ENCODE measurements at places on chromosomes 2 and 18. TPM values are rescaled to one million over a fixed set of nuclear protein-coding genes. Genes with fewer than 3 reads are reported as not detected.

The ST6GAL2 gene
- 25.7 TPM for total RNA-seq

DNA sequence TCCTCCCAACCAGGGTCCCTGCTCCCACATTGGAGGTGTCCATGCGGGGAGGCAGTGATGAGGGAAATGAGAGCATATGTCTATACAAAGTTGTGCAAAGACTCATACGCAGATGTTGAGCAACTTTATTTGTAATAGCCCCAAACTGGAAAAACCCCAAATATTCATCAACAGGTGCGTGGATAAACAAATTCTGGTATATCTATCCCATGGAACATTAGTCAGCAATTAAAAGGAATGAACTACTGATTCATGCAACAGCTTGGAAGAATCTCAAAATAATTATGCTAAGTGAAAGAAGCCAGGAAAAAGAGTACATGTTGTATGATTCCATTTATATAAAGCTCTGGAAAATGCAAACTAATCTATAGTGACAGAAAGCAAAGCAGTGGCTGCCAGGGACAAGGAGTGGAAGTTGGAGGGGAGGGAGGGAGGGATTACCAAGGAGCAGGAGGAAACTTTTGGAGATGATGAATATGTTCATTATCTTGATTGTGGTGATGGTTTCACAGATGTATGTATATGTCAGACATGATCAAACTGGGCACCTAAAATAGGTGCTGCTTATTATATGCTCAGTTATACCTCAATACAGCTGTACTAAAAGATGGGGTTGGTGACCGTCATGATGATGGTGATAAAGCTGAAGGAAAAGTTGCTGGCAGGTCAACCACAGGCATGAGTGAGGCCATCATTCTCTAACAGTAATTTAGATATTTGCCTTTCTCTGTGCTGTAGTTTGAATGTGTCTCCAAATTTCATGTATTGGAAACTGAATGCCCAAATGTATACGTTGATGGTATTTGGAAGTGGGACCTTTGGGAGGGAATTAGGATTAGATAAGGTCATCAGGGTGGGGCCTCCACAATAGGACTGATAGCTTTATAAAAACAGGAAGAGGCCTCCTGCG is 270.9 kb downstream of the CYP26B1 start:
- no peaks in the 10 kb centered on the region for H3K4me1 ChIP-seq
- H3K36me3 ChIP-seq, result no peaks in the 10 kb centered on the region
- H3K27ac ChIP-seq, result no peak overlapping the region
- H3K4me3 ChIP-seq, result no peak overlapping the region
- no peak for DNase-seq
- no peaks in the 10 kb centered on the region for H3K27me3 ChIP-seq

The TBC1D8 gene
- total RNA-seq, result 39.5 TPM

The MALL gene
- total RNA-seq, result 10.2 TPM

The PLGLB2 gene
- 1.0 TPM for total RNA-seq

GRCh38 chr2:33205693-33206434 is 259.1 kb downstream of the LTBP1 start:
- H3K4me3 ChIP-seq, result no peak overlapping the region
- no peaks in the 10 kb centered on the region for H3K27me3 ChIP-seq
- no peak for DNase-seq
- 0 out of 2 replicates have a peak, but pooled peaks cover 5% of the 10 kb centered on the region for H3K4me1 ChIP-seq

The SPP2 gene
- not detected for total RNA-seq

The FKBP7 gene
- total RNA-seq, result 8.3 TPM

The LRRTM4 gene
- total RNA-seq, result 15.4 TPM

GRCh38 chr2:45583977-45584376 is 27.1 kb downstream of the SRBD1 start:
- no peak overlapping the region for H3K4me3 ChIP-seq
- DNase-seq, result no peak
- H3K36me3 ChIP-seq, result no peaks in the 10 kb centered on the region
- no peak overlapping the region for H3K27ac ChIP-seq
- H3K27me3 ChIP-seq, result no peaks in the 10 kb centered on the region

DNA sequence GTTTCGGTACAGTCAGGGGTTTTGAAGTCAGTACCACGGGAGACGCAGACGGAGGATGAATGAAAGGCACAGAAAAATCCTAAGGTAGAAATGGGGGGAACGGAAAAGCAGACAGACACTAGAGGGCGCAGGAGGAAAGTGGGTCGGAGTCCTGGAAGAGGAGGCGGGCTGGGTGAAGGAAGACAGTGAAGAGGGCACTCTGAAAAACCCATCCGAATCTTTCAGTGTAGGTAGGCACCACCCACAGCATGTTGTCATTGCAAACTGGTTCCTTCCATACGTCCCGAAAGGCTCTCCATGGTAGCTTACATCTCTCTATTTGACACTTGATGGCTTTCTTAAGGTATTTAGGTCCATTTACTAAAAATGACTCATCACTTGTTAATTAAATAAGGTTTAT is 18.5 kb upstream of the ZNF236 start:
- no peaks in the 10 kb centered on the region for H3K36me3 ChIP-seq
- no peak overlapping the region for H3K4me3 ChIP-seq
- no peaks in the 10 kb centered on the region for H3K27me3 ChIP-seq
- peak; percentile 90 for DNase-seq
- H3K4me1 ChIP-seq, result no peaks in the 10 kb centered on the region
- H3K27ac ChIP-seq, result no peak overlapping the region

The SOWAHC gene
- 26.3 TPM for total RNA-seq

GRCh38 chr18:11096411-11096810 is 53.0 kb downstream of the PIEZO2 start:
- DNase-seq, result no peak
- no peaks in the 10 kb centered on the region for H3K27me3 ChIP-seq
- H3K36me3 ChIP-seq, result no peaks in the 10 kb centered on the region

DNA sequence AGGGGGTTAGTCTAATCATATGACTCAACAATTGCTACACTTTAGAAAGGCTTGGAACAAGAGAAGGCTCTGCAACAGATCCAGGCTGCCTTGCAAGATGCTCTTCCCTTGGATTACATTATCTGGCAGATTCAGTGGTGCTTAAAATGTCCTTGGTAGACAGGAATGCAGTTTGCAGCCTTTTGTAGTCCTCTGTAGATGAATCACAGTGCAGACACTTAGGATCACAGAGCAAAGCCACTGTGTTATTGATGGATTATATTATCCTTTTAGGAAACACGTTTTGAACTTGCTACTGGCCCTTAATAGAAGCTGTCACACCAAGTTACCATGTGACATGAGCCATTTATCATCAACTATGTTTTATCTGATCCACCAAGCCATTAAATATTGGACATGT is 152.2 kb downstream of the CBLN2 start:
- H3K27ac ChIP-seq, result no peak overlapping the region
- no peaks in the 10 kb centered on the region for H3K36me3 ChIP-seq
- H3K27me3 ChIP-seq, result no peaks in the 10 kb centered on the region
- no peak for DNase-seq

The DSG1 gene
- not detected for total RNA-seq

DNA sequence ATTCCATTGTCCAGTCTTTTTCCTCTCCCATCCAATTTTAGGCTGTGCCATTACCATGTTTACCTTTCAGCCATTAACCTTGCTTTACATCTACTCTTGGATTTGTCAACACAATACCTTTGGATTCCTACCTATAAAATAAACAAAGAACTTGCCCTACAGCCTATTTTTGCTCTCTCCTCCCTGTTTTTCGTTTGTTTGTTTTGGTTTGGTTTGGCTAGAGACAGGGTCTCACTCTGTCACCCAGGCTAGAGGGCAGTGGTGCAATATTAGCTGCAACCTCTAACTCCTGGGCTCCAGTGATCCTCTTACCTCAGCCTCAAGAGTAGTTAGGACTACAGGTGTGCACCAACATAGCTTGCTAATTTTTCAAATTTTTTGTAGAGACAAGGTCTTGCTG is 76.1 kb downstream of the SP100 start:
- no peaks in the 10 kb centered on the region for H3K27me3 ChIP-seq
- no peak for DNase-seq
- no peak overlapping the region for H3K4me3 ChIP-seq
- no peak overlapping the region for H3K27ac ChIP-seq
- H3K4me1 ChIP-seq, result no peaks in the 10 kb centered on the region

GRCh38 chr2:149466635-149467034 is 120.9 kb downstream of the MMADHC start:
- 0 out of 2 replicates have a peak, but pooled peaks cover 6% of the 10 kb centered on the region for H3K36me3 ChIP-seq
- no peak for DNase-seq
- H3K4me3 ChIP-seq, result no peak overlapping the region

The FIGN gene
- 17.2 TPM for total RNA-seq

DNA sequence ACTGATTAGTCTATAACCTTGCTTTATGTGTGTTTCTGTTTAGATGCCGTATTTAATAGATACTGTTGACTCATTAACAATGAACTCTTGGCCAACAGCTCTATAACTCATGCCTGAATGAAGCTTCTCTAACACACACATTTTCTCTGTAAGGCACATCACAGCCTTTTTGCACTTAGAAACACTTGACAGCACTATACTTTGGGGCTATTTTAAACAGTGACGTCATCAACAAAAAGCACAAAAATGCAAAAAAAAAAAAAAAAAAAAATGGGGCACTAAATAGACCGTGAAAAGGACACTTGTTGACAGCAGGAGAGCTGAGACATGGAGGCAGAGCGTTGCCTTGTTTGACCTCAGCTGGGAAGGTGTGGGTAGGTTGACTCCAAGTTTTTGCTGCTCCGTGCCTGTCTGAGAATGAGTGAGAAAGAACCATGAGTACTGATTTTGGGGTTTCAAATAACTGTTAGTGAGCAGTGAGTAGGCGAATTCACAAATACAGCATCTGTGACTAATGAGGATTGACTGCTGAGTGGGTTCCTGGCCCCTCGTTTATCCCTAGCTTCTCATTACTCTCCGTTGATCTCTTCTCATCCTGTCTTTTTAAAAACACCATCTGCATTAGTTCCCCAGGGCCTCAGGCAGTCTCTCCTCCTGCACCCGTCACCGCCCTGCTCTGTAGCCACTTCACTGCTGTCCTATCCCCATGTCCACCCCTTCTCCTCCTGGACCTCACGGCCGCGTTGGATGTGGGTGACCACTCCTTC is 24.4 kb downstream of the SPP2 start:
- H3K27ac ChIP-seq, result no peak overlapping the region
- no peaks in the 10 kb centered on the region for H3K4me1 ChIP-seq
- H3K4me3 ChIP-seq, result no peak overlapping the region
- DNase-seq, result no peak

- H3K36me3 ChIP-seq, result no peaks in the 10 kb centered on the region
- DNase-seq, result peak; percentile 28
- H3K27ac ChIP-seq, result no peak overlapping the region
- H3K4me3 ChIP-seq, result no peak overlapping the region
Measured at GRCh38 chr18:67582488-67582887, 66.0 kb upstream of the DSEL start.

DNA sequence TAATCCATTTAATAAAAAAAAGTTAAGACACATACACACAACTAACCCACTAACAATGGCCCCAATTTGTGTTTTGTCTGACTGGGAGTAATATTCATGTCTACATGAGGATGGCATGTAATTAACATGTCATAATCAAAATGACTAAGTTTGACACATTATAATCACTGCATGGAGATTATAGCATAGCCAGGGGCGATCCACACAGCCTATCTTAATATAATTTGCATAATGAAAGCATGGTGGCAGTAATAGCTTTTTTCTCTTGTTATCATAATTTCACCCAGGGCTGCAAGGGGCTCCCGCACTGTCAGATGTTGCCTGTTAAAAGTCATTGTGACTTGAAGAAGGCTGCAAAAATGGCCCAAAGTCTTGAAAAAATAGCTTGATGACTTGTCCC is 243.7 kb downstream of the SMAD2 start:
- no peak for DNase-seq
- no peaks in the 10 kb centered on the region for H3K27me3 ChIP-seq
- no peaks in the 10 kb centered on the region for H3K36me3 ChIP-seq
- H3K27ac ChIP-seq, result no peak overlapping the region
- H3K4me1 ChIP-seq, result no peaks in the 10 kb centered on the region

DNA sequence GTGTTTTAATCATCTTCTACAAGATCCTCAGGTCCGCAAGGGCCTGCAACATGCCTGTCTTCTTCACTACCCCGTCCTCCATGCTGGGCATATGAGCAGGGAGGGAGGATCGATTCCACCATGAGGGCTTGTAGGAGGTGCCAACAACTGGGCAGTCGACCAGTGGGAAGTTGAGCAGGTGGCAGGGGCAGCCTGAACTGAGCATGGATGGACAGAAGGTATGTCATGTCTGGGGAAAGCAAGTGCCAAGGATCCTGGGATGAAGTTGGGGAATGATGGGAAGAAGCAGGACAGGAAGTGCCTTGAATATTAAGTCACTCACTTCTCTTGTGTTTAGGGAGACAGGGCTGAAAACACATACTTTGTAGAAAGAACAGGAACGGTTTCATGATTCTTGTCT is 44.7 kb downstream of the CTIF start:
- no peak overlapping the region for H3K4me3 ChIP-seq
- H3K27ac ChIP-seq, result no peak overlapping the region
- DNase-seq, result no peak
- H3K36me3 ChIP-seq, result 0 out of 2 replicates have a peak, but pooled peaks cover under 1% of the 10 kb centered on the region
- H3K4me1 ChIP-seq, result peaks cover 18% of the 10 kb centered on the region

GRCh38 chr2:67993329-67993728 is 69.5 kb downstream of the C1D start:
- H3K4me1 ChIP-seq, result no peaks in the 10 kb centered on the region
- DNase-seq, result no peak
- no peaks in the 10 kb centered on the region for H3K27me3 ChIP-seq

DNA sequence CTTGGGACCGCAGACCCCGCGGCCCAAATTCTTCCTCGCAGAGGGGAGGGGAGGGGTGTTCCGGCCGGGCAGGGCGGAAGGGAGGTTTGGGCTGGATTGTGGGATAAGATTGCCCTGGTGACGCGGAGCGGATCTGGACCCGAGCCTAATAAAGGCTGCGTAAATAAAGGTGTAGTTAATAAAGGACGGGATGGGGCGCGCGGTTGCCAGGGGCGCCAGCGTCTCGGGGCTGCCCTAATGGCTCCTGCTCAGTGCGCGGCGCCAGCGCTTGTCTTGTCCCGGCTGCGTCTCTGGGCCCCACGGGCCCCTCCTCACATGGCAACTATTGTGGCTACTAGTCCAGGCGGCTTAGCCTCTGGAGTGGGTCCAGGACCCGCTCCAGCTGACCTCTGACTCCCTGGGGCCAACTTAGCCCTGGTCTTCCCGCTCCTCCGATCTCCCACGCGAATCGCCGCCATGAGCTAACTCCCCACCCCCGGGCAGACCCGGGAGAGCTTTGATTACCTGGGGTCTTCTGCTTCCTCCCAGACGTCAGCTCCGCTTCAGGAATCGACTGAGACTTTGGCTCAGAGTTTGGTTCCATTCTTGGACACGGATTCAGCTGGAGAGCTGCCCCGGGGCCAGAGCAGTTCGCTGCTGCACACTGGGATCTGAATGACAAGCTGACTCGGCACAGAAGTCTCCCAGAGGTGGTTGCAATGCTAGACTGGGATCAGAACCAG is 36.5 kb downstream of the SLC25A52 start:
- H3K4me1 ChIP-seq, result peaks cover 2% of the 10 kb centered on the region
- no peak overlapping the region for H3K4me3 ChIP-seq
- no peaks in the 10 kb centered on the region for H3K27me3 ChIP-seq
- no peak for DNase-seq
- no peaks in the 10 kb centered on the region for H3K36me3 ChIP-seq

GRCh38 chr2:128734521-128735295 is 416.0 kb upstream of the HS6ST1 start:
- no peak overlapping the region for H3K4me3 ChIP-seq
- peaks cover 9% of the 10 kb centered on the region for H3K27me3 ChIP-seq
- H3K27ac ChIP-seq, result no peak overlapping the region
- no peaks in the 10 kb centered on the region for H3K4me1 ChIP-seq

- no peaks in the 10 kb centered on the region for H3K27me3 ChIP-seq
Measured at GRCh38 chr18:26792661-26793060, 72.8 kb downstream of the AQP4 start.

- no peak overlapping the region for H3K4me3 ChIP-seq
- H3K36me3 ChIP-seq, result no peaks in the 10 kb centered on the region
- H3K4me1 ChIP-seq, result peaks cover 11% of the 10 kb centered on the region
- no peak overlapping the region for H3K27ac ChIP-seq
Measured at GRCh38 chr18:41266616-41267015, 688.4 kb upstream of the PIK3C3 start.
